Activated CD4-positive, alpha-beta T cell treated with anti-CD3 and anti-CD28 coated beads, Interleukin-2, amount 50 U/mL, for 1 hour (primary cell): ENCODE measurements at places on chromosomes 6 and 20.
A peak's percentile ranks its signal among the peaks of the same experiment; 100 is the strongest.

GRCh38 chr20:10338426-10339180, 95.4 kb downstream of the MKKS start:
- no peak for DNase-seq

GRCh38 chr6:71724456-71725125, 161.8 kb upstream of the RIMS1 start:
- DNase-seq = no peak

GRCh38 chr20:36219671-36220220, 16.5 kb upstream of the AAR2 start:
- DNase-seq = no peak

DNA sequence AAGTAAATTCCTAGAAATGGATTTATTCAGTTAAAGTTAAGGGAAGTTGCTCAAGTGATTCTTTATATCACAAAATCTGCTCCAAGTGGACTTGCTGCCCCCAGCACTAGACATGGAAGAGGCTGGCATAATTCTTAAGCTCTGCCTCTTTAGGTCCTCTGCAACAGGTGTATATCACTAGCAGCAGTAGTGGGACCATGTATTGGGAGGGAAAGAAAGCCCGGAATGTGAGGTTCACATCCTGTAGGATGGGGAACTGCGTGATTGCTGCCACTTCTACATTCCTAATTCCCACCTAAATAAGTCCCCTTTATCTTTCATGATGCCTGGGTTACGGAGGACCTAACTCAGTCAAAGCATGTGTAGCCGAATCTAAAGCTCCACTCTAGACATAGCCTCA, 13.2 kb downstream of the SPATS1 start:
- no peak for DNase-seq

DNA sequence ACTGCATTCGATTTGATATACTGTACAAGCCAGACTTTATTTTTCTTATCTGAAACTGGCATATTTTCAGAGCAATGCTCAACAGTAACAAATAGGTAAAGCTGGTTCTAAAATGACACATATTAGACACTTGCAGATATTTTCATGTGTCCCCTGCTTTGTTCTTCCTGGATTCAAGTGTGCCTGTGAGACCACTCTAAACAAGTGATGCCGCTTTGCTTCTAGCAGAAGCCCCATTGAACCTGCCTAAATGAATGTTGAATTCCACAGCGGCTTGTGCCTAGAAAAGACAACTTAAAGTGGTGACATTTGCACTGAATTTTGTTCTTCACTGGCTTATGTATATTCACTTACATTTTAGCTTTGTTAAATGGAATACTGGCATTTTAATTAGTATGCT, 115.7 kb downstream of the AKAP7 start:
- no peak for DNase-seq

DNA sequence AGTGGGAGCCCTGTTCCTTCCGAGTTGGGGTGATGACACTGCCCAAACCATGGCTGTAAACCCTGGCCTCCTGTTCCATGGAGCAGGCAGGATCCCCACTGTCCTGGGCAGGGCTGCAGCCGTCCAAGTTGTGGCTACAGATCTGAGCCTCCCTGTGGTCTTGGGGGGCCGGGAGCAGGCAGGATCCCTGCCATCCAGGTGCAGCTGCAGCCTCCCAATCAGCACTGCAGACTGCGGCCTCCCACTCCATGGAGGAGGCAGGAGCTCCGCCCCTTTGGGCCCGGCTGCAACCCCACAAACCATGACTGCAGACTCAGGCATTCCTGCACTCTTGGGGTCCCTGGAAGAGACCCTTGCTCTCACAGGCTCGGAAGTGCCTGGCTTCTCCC, 872.1 kb upstream of the GJE1 start:
- DNase-seq = no peak

DNA sequence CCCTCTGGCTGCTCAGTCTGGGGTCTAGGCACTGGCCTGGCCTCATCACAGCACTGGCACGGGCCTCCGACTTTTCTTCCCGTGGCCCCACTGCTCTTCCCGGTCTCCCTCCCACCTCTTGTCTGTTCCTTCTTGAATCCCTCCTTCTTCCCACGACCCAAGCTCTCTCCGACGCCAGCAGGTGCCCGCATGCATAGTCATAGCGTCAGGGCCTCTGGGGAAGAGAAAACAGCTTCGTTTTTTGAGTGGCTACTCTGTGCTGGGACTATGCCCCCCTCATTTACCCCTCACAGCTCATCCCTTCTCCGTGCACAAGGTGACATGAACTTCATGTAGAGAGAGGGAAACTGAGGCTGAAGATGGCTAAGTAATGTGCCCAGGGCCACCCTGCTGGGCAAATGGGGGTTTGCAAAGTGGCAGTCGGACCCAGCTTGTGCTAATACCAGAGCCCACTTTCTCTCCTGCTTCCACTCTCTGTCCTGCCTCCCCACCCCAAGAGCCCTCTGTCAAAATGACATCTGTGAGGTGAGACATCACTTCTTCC, 59.2 kb downstream of the SYNJ2 start:
- no peak for DNase-seq

DNA sequence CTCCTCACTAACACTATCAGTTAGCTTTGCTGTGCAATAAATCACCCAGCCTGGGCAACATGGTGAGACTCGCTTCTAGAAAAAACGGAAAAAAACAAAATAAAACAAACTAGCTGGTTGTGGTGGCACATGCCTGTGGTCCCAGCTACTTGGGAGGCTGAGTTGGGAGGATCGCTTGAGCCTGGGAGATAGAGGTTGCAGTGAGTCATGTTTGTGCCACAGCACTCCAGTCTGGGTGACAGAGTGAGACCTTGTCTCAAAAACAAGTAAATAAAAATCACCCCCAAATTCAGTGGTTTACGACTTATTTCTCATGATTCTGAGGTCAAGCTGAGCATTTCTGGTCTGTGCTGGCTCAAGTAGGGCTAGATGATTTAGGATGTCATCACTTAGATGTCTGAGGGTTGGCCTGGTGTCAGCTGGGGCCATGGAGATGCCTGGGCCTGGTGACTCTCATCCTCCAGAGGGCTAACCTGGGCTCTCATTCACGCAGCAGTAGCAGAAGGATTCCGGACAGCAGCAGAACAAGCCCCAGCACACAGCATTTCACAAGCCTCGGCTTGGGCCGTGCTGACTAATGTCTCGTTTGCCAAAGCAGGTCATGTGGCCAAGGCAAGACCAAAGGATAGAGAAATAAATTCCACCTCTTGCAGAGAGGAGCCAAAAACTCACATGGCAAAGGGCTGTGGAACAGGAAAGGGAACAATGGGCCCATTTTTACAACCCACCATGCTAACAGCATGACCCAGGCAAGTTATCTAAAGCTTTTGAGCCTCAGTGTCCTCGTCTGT, 32.5 kb downstream of the MGME1 start:
- DNase-seq = no peak

DNA sequence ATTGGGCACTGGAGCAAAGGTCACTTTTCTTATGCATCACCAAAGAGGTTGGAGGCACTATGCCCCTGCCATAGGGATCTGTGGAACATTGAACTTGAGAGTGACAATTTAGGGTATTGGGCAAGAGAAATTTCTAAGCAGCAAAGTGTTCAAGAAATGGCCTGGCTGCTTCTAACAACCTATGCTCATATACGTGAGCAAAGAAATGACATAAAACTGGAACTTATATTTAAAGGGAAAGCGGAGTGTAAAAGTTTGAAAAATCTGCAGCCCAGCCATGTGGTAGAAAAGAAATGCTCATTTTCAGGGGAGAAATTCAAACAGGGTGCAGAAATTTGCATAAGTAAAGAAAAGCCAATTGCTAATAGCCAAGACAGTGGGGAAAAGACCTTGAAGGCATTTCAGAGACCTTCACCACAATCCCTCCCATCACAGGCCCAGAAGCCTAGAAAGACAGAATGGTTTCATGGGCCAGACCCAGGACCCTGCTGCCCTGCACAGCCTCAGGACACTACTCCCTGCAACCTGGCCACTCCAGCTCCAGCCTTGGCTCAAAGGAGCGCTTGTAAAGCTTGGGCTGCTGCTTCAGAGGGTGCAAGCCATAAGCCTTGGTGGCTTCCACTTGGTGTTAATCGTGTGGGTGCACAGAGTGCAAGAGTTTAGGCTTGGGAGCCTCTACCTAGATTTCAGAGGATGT, 24.4 kb downstream of the NCR2 start:
- no peak for DNase-seq

DNA sequence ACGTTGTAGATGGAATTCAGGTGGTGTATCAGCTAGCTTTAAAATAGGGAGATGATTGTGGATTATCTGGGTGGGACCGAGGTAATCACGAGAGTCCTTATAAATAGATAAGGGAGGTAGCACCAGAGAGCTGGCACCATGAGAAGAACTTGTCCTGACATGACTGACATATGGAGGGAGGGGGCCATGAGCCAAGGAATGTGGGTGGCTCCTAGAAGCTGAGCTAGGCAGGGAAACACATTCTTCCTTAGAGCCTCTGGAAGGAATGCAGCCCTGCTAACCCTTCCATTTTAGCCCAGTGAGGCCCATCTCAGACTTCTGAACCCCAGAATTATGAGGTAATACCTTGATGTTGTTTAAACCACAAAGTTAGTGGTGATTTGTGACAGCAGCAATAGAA, 321.1 kb upstream of the SULF2 start:
- no peak for DNase-seq

DNA sequence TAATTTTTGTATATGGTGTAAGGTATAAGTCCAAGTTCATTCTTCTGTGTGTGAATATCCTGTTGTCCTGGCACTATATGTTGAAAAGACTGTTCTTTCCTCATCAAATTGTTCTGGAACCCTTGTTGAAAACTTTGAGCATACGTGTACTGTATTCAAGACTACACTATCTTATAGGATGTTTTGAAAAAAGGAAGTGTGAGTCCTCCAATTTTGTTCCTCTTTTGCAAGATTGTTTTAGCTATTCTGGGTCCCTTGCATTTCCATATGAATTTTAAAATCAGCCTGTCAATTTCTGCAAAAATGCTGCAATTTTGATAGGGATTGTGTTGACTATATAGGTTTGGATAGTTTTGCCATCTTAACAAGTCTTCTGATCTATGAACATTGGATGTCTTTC, 195.2 kb downstream of the BACH2 start:
- DNase-seq = no peak

- no peak for DNase-seq
Observed at GRCh38 chr6:119594907-119595306, 245.3 kb upstream of the MAN1A1 start.

GRCh38 chr6:101226677-101227135, 166.8 kb upstream of the GRIK2 start:
- no peak for DNase-seq

GRCh38 chr20:25247518-25247955, 348 bp upstream of the PYGB start:
- peak; percentile 17 for DNase-seq

GRCh38 chr20:37228082-37228481, 33.5 kb downstream of the GHRH start:
- DNase-seq = no peak

GRCh38 chr6:149337320-149337719, 19.8 kb downstream of the TAB2 start:
- DNase-seq = no peak

DNA sequence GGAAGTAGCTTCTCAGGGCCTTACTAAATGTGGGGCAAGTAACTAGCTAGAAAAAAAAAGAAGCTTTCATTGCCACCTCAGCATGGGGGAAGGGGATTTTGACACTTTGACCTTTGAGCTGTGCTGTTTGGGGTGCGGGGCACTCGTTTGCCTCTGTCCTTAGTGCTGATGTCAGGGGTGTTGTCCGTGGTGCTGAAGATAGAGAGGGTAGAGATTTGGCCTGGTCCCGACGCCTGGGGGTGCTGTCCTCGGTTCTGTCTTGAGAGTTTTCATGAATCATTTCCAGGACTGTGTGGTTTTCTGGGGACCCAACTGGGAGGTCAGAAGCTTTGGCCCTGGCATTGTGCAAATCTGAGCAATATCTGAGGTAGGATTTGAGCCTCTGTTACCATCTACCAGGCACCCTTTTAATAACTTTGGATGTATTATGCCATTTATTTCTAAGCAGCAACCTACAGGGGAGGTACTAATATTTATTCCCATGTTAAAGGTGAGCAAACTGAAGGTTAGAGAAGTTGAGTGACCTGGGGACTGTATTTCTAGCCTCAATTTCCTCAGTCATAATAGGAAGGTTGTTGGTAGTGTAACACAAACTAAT, 78.0 kb downstream of the DLGAP4 start:
- peak; percentile 23 for DNase-seq

- no peak for DNase-seq
Observed at GRCh38 chr6:70864401-70864800, 92.5 kb downstream of the B3GAT2 start.

DNA sequence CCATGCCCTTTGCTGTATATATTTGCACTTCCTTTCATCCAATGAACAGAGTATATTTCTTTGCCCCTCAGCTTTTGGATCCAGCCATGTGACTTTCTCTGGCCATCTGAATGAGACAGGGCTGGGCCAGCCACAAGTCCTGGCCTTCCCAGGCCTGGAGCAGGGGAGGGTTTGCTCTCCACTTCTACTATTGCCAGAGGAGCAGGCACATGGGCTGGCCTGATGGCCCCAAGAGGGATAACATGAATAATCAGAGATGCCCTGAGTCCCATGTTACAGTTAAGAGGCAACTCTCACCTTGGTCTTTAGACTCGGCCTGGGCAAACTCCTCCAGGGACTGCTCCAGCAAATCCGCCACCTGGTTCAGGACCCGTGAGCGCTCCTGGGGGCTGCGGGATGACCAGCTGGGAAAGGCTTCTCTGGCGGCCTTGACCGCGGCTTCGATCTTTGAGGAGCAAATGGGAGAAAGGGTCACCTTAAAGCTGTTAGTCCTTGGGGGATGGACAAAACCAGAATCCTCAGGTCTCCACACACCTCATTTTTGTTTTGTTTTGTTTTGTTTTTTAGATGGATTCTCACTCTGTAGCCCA, 6.3 kb downstream of the ALDH8A1 start:
- DNase-seq = no peak

- no peak for DNase-seq
Observed at GRCh38 chr6:11262242-11262641, 29.8 kb upstream of the NEDD9 start.

DNA sequence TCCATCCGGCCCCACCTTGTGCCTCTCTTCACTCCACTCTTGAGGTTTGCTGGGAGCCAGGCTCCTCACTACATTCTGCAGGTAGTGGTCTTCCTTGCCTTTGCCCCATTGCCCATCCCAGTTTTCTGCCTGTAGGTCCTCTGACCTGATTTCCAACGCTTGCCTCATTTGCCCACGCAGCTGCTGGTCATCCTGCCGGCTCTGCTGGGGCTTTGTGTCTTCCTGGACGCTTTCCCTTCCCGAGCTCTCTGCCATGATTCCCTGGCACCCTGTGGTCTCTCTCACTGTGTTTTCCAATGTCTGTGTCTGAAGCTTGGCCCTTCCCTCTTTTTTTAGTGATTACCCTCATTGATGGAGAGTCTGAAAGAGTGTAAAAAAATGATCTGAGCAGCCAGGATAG, 451.6 kb downstream of the UTRN start:
- no peak for DNase-seq
